ENCODE measurements at places on chromosomes 7 and 10. TPM values are rescaled to one million over a fixed set of nuclear protein-coding genes. Genes with fewer than 3 reads are reported as not detected.

NOM1 gene
- 18.1 TPM for total RNA-seq

LRRC27 gene
- 5.0 TPM for total RNA-seq

- no peak for DNase-seq
These were observed 479.7 kb upstream of the PCDH15 start for GRCh38 chr10:55280696-55281095.

DNA sequence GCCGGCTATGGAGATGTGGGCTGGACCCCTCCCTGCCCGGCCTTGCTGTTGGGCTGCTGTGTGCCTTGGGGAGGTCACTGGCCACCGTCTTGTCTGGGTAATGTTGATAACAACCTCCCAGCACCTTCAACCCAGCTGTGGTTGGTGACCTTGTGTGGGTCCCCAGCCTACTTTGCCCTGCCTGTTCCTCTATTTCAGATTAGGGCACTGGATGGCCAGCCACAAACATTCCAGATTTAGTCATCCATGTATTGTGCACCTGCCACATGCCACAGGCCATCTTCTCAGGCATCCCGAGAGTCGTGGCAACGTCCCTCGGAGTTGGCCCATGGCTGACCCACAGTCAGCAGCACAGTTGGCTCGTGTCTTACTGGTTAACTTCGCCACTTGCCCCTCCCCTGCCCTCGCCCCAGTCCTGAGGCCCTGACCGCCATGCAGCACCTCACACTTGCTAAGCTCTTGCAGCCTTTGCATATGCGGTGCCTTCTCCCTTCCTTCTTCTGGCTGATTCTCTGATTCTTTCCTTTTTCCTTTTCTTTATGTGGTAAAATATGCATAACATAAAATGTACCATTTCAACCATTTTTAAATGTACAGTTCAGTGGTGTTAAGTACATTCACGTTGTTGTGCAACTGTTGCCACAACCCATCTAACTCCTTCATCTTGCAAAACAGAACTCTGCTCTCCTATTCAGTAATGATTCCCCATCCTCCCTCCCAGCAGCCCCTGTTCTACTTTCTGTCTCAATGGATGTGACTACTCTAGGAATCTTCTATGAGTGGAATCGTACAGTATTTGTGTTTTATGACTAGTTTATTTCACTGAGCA, 60.6 kb downstream of the PRF1 start:
- no peak for DNase-seq

DNA sequence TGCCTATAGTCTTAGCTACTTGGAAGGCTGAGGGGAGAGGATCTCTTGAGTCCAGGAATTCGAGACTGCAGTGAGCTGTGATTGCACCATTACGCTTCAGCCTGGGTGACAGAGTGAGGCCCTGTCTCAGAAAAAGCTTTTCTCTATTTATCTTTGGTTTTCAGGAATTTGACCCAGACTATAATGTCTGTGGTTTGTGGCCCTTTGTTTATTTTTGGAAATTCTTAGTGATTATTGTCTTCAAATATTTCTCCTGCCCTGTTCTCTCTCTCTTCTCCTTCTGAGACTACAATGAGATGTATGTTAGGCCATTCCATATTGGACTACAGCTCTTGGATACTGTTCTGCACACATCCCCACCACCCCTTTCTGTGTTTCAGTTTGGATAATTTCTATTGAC, 4.7 kb downstream of the MUC12 start:
- no peak for DNase-seq

ZNF365 gene
- total RNA-seq: not detected

DNA sequence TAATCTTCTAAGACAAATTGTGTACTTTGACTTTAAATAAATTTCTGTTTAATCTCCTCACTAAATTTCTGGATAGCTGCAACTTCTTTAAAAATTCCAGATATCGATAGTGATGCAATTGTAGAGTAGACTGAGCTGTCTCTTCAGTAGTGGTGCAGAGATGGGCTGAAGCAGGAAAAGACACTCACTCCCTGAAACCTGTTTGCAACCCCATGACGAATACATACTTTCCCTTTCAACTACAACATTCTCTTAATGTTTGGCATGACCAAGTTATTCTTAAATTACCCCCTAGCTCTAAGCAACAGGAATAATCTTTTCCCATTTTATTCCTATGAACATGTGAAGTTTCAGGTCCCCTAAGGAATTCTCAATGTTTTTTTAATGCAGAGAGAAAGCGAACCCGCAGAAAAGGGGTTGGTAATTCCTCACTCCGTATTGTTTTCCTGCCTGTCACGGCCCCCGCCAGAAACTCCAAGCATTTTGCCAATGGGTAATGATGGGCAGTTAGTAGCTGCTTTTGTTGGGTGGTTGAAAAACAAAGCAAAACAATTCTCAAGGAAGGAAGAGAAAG, 1.3 kb downstream of the THSD7A start:
- peak; percentile 70 for DNase-seq

SPDYE3 gene
- total RNA-seq: not detected

DNA sequence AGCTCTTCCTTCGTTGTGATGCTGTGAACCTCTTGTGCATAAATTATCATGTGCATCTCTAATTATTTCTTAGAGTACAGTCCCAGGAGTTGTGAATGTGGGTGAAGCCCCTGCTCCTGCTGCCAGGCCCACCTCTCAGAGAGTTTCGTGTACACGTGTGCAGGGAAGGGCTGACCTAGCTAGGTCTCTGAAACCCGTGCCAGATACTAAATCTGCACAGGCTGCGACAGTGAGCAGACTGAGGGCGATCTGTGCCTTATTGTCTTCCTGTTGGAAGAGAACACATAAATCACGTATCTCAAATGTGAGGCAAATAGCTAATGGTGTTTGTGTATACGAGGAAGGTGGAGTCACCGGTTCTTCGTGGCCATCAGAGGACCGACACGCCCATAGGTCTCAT, 71.8 kb upstream of the DNAJB6 start:
- no peak for DNase-seq
